Skin of body (tissue), 3 donors: ENCODE measurements at places on chromosomes 7 and 10.

DNA sequence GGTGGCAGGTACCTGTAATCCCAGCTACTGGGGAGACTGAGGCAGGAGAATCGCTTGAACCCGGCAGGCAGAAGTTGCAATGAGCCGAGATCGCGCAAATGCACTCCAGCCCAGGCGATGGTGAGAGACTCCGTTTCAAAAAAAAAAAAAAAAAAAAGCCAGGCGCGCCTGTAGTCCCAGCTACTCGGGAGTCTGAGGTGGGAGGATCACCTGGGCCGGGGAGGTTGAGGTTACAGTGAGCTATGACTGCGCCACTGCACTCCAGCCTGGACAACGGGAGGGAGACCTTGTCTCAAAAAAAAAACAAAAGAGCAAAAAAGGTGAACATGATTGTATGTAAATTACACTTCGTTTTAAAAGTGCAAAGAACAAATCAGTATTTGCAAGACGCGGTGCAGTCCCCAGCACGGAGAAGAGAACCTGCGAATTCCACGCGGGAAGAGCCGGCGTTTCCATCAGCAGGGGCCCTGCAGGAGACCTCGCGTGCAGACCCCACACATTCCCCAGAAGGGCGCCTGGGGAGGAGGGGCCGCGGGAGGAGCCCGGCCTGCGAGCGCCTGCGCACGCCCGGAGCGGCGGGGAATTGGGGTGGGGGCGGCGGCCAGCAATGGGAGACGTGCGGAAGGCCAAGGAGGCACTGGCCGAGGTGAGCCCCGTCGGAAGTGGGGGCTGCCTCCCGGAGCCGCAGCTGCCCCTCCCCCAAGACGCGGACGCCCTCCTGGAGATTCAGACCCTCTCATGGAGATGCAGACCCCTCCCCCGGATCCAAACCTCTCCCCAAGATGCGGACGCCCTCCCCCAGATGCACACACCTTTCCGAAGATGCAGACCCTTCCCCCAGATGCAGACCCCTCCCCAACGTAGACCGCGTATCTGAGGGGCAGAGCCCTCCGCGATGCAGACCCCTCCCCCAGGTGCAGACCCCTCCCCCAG lies 16.7 kb upstream of the SUN1 start:
- DNase-seq, result no peak

- DNase-seq, result peak; percentile 14
Measured at GRCh38 chr7:112112822-112113255, 93.4 kb downstream of the DOCK4 start.

DNA sequence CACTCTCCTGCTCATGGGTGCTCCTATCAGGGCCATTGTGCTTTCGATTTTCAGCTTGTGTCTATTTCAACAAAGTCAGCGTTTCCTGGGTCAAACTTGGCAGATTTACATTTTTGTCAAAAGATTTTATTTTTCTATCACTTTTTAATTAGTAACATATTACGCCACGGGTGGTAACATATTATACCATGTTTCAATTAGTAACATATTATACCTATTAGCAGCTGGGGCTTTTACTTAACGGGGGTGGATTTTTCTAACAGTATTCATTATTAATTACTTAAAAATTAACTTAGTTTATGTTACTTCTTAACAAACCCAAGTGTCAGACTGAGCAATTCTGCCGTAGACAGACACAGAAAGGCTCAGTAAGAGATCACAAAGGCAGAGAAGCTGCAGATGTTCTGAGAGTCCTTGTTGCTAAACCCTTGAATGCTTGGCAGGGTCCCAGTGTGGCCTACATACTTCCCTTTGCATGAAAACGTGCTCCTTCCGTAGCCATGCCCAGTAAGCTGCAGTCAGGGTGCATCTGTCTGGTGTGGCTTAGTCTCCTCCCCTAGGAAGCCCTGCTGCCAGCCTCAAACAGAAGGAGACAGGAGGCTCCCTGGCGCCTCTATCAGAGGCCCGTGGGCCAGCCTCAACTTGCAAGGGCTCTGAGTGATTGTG lies 263.1 kb upstream of the CXCL12 start:
- DNase-seq, result peak; percentile 48

GRCh38 chr10:5688587-5688986 lies 3.9 kb downstream of the TASOR2 start:
- DNase-seq, result no peak

DNA sequence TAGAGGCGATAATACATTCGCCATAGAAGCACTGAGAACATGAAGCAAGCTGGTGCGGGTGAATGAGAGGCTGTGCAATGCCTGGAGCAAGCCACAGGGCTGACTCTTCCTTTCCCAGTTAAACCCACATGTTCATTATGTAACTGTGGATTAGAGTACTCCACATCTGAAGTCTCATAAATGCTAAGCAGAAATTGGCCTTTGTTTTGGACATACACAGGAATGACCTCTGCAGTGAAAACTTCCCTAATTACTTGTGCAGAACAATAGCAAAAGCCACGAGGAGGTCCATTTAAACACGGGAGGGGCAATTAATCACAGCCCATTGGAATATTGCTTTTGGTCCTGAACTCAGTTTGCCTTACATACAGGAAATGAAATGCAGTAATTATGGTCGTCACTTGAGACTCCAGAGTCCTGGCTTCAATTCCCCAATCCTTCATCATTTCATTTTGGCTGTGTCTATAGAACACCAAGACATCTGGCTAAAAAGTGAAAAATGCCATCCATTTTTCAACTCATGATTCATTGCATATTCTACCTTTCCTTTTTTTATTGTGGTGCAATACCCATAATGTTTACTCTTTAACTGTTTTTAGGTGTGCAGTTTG lies 78.7 kb upstream of the CXCL12 start:
- peak; percentile 32 for DNase-seq

DNA sequence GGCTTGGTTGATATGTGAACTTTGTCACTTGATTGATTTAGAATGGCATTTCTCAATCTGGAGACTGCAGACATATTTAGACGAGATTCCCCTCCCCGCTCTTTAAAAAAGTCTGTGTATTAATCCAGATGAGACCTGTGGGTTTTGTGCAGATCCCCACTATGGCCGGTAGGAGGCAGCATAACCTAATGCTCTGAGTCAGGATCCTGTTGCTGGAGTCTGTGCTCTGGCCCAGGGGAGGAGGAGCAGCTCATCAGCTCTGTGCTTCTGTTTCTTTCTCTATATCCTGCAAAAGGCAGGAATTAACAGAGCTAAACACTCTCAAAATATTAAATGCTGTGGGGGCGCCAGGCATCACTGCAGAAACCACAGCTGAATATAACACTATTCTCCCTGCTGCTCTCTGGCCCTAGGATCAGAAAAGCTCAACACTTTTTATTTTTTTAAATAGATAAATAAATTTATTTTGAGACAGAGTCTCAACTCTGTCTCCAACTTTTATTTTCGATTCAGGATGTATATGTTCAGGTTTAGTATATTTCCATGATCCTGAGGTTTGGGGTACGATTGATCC lies 23.9 kb upstream of the SEPHS1 start:
- peak; percentile 85 for DNase-seq

- no peak for DNase-seq
Measured at GRCh38 chr7:129094501-129094900, 39.6 kb upstream of the TNPO3 start.

GRCh38 chr7:157875230-157876179 lies 538.7 kb downstream of the DNAJB6 start:
- DNase-seq, result no peak

DNA sequence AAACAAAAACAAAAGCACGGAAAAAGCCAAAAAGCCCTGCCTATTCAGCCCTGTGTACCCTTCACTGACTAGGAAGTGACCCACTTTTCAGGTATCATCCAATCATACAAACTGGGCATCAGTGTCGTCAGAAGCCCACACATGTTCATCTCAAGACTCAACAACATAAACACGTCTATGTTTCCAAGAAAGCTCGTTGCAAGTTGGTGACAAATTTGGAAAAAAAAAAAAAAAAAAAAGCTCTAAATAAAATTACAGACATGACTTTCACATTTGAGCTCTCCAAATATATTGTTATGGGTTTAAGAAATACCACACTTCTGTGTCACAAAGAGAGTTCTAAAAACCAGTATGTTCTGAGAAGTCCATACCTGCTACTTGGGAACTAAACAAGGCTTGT lies 204.7 kb upstream of the KLF14 start:
- no peak for DNase-seq

GRCh38 chr7:157908006-157908782 lies 571.4 kb downstream of the DNAJB6 start:
- no peak for DNase-seq

DNA sequence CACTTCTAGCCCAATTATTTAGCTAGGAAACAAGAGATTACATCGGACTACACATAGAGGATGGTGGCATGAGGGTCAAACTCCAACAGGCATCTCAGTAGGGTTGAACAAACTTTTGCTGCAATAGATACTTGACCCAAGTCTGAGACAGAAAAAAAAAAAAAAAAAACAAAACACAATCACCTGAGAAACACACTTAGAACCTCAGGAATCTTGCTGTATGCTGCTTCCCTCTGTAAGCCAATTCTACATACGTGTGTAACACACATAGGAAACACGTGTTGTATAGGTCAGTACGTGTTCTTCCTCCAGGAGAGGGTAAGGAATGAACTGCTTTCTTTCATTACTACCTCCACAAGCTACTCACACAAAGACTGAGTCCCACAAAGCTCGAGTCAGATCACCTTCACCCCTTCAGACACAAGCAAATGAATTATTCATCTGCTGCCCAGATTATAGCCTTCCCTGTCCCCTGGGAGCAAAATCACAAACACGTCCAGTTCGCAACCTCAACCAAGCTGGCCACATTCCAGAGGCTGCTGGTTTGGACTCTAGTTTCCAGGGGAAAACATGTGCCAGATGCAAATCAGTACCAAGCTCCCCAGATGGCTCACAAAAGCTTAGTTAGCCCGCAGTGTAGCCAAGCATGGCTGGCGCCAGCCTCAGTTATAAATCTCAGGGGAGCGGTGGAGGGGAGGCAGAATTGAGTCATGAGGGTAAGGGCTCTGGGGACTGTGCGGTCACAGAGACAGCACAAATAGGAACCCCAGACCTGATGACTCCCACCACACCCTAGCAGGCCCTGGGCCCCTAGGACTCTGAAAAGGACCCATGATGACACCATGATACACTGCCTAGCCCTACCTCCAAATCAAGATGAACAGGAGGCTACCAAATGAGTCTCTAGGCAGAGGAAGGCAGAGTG lies 15.1 kb downstream of the PSAP start:
- no peak for DNase-seq

- no peak for DNase-seq
Measured at GRCh38 chr7:114825423-114825951, 96.4 kb upstream of the MDFIC start.

DNA sequence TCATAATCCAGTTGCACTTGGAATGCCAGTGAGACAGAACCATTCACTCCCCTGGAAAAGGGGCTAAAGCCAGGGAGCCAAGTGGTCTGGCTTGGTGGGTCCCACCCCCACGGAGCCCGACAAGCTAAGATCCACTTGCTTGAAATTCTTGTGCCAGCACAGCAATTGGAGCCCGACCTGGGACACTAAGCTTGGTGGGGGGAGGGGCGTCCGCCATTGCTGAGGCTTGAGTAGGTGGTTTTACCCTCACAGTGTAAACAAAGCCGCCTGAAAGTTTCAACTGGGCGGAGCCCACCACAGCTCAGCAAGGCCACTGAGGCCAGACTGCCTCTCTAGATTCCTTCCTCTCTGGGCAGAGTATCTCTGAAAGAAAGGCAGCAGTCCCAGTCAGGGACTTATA lies 200.7 kb upstream of the NPSR1 start:
- no peak for DNase-seq

DNA sequence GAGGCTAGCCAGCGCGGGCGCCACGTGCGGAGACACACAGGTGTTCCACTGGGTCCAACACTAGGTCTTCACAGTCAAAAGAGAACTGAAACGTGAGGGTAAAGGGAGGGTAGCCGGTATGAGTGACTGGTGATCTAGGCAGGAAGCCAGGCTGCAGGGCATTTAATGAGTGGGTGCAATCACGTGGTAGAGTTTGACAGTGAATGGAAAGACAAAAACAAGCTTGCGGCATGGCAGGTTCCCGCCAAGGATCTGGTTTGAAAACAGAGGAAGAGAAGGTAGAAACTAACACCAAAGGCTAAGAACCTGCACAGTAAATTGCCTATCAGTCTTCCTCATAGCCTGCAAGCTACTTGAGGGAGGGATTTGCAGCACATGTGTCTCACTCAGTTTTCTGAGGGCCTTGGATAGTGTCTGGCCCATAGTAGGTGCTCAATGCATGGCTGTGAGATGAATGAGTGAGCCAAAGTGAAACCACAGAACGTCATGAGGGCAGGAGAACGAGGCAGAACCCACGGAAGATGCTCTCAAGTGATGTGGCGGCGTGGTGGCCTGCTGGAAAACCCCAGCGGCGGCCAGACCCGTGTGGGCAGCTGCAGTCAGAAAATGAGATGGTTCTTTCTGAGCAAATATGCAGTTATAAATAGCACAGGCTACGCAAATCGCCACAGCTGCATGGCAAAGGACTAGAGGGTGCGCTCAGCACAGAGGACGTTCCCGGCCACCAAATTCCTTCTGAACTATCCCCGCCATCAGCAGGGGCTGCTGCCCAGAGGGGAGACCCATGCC lies 183.6 kb upstream of the NFE2L3 start:
- no peak for DNase-seq

DNA sequence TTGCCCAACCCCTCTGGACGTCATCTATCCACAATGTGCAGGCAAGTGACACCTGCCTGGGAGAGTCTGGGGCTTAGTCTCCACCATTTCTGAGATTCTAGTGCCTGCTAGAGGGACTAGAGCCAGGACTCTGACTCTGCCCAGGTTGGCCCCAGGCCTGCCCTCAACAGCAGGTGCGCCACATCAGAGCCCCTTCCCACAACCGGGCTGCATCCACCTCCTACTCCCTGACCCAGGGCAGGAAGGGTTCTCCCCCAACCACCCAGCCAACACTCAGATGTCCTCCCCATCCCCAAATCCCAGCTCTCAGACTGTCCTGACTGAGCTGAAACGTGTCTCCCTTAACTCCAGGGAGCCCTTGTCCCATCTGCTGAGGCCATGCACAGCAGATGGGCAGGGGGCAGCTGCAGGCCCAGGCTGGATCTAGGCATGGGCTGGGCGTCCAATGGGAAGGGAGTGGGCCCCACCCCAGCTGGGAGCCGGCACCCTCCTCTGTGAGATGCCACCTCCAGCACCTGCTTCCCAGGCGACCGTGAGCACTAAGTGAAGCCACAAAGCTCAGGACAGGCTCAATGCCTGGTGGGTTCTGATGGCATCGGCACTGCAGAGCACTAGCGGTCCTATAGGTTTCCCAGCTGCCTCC lies 49.2 kb downstream of the RASGEF1A start:
- no peak for DNase-seq

- no peak for DNase-seq
Measured at GRCh38 chr10:124156524-124157260, 63.3 kb upstream of the CHST15 start.

- DNase-seq, result peak; percentile 29
Measured at GRCh38 chr10:51319173-51319435, 244.8 kb downstream of the PRKG1 start.

DNA sequence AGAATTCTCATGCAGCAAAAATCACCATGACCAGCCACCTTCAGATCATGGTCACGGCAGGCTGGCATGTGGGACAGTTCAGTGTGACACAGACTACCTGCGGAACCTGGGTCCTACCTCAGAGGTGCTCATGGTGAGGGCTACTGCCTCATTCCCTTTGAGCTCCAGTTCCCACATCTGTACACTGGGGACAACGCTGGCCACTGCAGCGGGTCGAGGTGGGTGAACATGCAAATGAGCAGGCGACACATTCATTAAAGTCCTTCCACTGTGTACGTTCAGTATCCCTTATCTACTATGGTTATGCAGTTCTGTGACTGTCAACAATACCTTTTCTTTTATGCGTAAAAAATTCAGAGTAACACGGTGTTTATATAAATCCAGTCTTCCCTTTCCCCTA lies 218.7 kb upstream of the AOAH start:
- DNase-seq, result no peak
